ENCODE measurements at places on chromosomes 3 and 15.

DNA sequence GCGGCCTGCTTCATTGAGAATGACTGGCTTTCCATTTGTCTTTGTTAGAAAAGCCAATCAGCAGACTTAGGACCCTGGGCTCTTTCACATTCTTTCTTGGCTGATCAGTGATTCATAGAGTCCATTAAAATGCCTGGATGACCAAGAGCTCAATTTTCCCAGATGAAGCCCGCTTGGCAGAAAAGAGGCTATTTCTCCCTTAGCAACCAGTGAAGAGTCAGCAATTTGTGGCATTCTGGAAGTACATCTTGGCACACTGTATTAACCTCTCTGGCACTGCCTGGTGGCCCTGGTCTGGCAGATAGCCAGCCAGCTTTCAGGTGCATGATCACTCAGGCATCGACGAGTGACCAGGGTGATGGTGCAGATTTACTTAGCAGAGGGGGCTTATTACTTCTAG is 145.7 kb upstream of the PLAAT1 start:
- no peak for DNase-seq

DNA sequence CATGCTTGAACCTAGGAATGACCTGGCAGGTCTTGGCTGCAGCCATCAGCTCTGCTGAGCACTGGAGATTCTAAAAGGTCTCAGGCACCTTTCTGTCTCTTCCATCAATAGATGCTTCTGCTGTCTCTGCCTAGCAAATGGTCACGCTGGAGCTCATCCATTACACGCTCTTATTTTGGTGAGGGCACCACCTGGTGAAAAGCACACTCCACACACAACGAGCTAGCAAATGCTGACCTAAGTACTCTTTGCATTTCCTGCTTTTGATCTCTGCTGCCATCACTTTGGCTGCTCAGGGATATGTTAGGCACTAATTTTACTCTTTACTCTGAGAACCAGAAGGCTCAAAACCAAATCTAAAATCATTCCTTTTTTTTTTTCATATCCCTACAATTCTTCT is 91.3 kb downstream of the RAB11A start:
- DNase-seq, result no peak

DNA sequence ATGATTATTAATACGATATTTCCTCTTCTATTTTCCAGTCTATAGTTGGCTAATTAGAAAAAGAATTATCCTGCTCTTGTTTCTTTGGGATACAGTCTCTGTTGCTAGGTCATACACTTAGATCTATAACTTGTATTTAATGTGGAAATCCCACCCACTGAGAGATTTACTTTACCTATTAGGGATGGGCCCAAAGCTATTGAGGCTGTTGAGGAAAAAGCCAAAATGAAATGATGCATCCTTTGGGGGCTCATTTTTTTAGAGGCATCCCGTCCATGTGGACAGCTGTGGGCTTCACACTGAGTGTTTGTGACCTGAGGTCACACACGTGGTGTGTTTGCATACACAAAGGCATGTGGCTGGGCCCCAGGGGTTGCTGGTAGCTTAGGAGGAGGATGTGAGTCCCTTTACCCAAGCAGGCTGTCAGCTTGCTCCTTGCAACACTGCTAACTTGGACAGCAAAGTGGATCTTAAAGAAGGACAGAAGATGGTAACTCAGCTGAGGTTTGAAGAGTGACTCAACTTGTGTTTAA is 477.4 kb downstream of the AGBL1 start:
- no peak for DNase-seq

GRCh38 chr3:83523470-83524073 is 1435.2 kb upstream of the CADM2 start:
- no peak for DNase-seq

DNA sequence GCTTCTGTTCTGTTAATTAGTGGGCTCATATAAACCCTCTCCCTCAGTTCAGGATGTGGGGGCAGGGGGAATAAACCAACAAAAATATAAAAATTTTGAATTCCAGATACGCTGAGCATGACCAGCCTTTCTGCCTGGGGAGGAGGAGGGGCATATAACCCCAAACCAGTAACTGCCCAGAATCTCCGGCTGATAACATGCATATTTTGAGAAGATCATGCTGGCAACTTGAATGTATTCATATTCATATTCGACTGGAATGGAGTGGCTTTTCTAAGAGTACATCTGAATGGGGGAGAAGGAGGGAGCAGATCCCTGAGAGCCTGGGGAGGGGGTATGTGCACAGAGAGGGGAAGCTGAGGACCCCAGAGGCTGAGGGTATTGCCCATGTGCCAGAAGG is 54.5 kb upstream of the LCTL start:
- no peak for DNase-seq

DNA sequence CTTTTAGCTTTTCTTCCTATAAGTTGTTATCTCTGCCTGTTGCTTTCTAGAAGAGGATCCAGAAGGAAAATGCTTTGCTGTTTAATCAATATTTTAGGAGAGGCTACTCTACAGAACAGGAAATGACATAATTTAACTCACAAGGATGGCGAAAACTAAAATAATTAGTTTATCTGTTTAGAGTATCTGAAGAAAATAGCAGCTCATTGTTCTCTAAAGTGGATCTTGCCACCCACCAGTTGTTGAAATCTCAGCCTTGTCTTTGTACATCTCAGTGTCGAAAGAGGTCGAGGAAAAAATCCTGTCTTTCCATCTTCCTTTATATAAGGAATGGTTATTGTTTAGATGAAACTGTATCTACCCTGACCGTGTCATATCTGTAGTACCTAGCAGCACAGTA is 126.6 kb downstream of the ZNF609 start:
- no peak for DNase-seq

DNA sequence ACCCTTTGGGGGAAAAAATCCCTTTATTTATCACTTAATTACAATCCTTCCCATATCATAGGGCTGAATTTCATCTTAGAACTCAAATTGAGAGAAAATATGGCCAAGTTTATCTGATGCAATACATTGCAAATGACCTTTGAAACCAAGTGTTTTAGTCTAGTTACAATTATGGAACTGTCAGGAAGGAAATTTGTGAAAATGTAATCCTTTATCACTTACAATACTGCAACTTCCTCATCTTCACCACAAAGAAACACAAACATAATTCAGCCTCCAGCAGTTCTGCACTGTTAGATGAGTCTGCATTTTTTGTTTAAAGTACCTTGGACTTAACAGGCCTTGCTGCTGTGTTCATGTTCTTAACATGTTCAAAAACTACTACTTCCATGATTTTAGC is 4.6 kb downstream of the CCPG1 start:
- no peak for DNase-seq

GRCh38 chr3:101812895-101813294 is 33.9 kb downstream of the NXPE3 start:
- DNase-seq, result no peak

DNA sequence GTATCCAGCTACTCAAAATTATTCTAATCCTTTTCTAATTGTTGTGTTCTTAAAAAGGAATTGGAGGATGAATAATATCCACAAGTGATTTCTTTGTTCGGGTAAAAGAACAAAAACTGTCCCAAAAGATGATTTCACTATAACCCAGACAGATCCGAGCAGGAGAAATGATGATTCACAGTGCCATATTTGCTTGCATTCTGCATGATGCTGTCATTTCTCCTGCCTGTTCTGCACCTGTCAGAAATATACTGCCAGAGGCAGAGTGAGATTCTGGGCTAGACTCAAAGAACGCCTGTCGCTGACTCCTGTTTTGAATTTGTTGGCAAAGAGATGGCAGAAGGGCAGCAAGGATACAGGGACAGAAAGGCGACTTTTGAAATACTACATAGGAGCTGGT is 34.7 kb upstream of the SLC24A5 start:
- no peak for DNase-seq

DNA sequence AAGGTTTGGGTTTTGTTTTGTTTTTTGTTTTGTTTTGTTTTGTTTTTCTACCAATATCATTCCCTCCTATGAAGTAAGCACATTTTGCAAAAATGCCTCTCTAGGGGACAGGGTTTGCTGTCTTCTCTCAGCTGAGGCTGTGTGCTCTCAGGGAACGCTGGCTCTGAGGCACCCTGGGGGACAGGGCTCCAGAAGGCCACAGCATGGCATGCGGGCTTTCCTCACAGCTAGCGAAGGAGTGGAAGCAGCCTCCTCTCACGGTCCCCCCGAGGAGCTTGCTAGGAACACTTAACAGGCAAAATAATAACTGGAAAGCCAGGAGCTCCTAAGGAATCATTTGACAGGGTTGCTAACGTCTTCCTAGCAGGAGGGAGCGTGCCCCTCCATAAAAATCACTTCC is 227.7 kb upstream of the ST8SIA2 start:
- DNase-seq, result no peak

- no peak for DNase-seq
Measured at GRCh38 chr3:129441782-129442181, 1.8 kb downstream of the IFT122 start.

DNA sequence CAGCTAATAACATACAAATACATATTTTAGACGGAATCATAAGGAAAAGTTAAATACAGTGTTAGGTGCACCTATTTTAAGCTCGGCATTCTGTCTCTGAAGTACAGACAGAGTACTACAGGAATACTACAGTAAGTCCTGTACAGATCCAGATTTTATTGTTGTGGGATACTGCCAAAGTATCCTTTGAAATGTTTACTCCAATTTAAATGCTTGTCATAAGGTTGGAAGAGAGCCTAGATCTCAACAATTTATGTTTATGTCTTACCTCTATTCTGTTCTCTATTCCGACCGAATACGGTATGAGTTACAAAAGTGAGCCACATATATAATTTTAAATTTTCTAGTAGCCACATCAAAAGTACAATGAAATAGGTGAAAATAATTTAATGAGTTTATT is 25.3 kb downstream of the PLD1 start:
- DNase-seq, result no peak

DNA sequence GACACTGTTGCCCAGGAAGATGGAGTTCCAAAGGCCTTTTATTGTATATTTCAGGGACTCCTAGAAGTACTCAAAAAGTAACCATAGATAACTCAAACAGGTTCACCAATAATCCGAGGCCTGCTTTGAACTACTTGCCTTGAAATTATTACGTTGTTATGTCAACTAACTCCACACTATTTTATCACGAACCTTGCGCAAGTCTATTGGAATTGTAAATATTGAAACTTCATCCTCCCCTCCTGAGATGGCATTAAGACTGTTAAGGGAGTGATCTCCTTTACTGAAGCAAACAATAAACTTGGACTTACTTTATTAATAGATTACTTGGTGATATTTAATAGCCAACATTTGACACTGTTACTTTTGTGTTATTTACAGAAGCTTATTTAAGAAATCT is 199.6 kb upstream of the GADL1 start:
- no peak for DNase-seq

DNA sequence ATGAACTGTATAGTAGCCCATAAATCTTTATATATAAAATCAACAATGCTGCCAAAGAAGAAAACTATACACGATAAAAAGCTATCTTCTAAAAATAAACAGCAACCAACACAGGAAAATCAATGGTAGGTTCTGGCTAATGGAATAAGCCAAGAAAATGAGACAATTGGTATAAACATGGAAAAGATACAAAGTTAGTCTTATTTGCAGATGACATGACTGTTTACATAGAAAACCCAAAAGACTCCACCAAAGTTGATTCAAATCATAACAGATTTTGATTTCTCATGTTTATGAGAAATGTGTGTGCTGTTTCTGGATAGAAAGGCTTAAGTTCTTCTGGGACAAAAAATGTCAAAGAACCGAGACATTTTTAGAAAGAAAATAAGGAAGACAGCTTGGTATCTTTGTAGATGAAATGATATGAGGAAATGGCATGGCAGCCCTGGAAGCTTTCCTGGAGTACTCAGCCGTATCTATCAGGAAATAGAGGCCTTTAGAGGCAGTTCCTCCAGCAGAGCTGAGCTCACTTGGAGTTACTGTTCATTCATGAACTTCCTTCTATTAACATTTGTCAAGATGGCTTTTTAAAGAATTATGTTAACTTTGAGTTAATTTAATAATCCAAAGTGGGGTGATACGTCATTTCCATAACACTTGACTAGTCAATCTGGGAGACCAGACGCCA is 36.7 kb upstream of the VILL start:
- DNase-seq, result no peak

DNA sequence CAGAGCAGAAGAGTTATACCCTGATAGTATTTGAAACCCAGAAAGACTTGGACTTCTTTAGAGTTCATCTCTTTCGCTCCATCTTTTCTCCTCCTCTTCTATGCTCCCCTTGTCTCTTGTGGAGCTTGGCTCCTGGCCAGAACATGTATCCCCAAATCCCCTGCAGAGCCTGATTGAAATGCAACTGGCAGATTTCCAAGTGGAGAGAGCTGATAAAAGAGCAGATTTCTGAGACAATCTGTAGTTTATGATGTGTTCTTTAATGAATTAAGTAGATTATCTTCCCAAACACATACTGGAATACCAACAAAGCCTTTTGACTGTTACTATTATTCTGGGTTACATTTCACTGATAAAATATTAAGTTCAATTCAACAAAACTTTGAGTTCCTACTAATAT is 33.4 kb downstream of the UNC13C start:
- no peak for DNase-seq

- peak; percentile 1 for DNase-seq
Measured at GRCh38 chr15:46892621-46893160, 824.6 kb upstream of the SEMA6D start.

- no peak for DNase-seq
Measured at GRCh38 chr15:99911816-99912215, 178.6 kb upstream of the LYSMD4 start.

DNA sequence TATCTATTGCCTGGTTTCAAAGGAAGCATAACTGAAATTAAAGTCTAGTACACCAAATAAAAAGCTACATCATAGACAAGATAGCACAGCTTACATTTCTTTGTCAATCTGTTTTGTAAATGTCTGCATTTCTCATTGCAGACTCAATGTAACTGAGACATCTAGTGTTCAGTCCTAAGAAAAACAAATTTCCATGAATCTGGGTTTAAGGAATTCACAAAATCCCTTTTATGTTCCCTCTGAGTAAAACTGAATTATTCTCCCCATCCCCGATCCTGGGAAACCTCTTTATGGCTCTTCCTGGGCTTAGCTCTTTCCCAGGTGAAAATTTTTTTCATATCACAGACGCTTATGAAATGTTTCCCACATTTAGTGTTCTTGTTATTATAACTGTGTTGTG is 21.6 kb upstream of the RASA2 start:
- DNase-seq, result no peak

DNA sequence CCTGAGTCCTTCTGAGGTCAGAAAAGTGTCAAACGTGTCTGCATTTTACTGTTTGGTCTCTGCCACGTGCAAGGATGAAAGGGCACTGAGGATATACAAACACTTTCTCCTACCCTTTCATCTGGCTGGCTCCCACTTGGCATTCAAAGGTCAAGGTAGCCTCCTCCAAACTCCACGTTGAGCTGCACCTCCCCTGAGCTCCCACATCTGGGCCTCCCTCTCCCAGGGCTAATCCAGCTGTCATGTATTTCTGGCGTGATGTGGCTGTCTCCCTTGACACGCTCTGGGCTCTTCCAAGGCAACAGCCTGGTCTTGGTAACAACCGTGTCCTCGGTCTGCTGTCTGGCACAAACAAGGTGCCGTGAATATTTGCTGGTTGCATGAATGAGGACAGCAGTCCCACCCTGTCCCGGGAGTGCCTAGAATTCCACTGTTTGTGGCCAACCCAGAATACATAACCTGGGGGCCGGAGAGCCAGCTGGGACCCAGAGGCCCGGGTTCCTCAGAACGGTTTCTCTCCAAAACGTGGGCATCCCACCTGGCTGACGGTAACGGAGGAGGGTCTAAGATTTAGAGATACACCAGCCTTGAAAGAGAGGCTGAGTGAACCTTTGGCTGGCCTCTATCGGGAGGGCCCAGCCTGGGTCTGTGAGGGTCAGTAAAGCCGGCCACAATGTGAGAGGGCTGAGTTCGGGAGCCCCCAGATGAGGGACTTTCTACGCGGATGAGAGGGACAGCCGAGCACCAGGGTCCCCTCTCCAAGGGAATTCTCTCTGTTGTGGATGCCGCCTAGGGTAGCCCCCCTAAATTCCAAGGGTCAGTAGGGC is 767 bp downstream of the GLT8D1 start:
- DNase-seq, result no peak
